Hepatocyte (in vitro differentiated cells): ENCODE measurements at places on chromosomes 2 and 18. TPM values are rescaled to one million over a fixed set of nuclear protein-coding genes. Genes with fewer than 3 reads are reported as not detected.

Gene MITD1
- 41.1 and 44.8 TPM in 2 replicates for total RNA-seq

Gene GAREM2
- 4.7 TPM in 2 replicates for total RNA-seq

Gene DSG1
- 0.70 and 0.76 TPM in 2 replicates for total RNA-seq

Gene ZNG1B
- total RNA-seq, result 43.8 and 46.3 TPM in 2 replicates

Gene MYL12A
- total RNA-seq, result 456 and 458 TPM in 2 replicates

GRCh38 chr2:57878866-57879210, 167.8 kb upstream of the VRK2 start:
- no peak for DNase-seq

DNA sequence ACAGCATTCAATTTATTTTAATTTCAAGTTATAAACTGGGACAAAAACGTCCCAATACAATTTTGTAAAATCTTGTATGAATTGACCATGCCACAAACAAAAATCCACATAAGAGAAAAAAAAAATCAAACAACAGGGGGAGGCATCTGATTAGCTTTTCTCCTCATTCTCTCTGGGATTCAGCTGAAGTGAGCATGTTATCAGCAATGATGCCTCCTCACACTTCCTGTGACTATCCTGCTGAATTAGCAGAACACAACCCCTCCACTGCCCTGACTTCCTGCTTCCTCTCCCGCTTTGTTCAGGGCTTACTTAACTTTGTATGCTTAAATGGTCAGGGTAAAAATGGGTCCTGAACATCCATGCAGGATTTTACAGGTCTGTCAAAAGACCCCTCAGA, 132.2 kb upstream of the ITGB6 start:
- DNase-seq, result no peak

DNA sequence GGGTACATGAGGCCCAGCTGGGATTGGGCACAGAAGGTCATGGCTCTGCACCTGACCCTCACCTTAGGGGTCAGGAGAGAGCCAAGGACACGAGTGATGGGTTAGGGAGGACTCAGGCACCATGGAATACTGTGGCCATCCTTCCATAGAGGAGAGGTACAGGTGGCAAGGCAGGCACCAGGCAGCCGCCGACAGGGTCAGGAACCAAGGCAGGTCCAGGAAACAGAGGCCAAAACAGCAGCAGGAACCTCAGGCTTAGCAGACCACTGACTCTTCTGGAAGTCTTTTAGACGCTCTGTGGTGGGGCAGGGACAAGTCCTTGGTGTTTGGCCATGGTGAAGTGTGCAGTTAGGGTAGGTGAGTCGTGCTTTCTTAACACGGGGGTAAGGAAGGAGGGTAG, 128.0 kb downstream of the NEDD4L start:
- no peak for DNase-seq

- no peak for DNase-seq
Observed at GRCh38 chr18:36831139-36831538, 2.2 kb downstream of the KIAA1328 start.

- DNase-seq, result no peak
Observed at GRCh38 chr2:9741110-9741509, 102.2 kb upstream of the TAF1B start.

- DNase-seq, result no peak
Observed at GRCh38 chr2:222703886-222704285, 32.4 kb downstream of the MOGAT1 start.

DNA sequence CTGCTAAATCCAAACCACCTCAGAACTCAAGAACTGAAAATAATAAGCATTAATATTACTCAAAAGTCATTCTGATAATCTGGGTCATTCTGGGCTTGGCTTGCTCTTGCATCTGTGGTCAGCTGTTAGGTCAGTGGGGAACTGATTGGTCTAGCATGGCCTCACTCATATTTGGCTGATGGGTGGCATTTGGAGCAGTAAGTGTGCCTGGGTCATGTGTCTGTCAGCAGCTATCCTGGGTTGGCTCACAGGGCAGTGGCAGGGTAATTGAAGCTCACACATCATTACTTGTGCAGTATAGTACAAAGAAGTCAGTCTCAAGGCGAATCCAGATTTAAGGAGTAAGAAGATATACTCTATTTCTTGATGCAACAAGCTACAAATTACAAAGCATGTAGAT, 9.6 kb downstream of the RPL37A start:
- no peak for DNase-seq

DNA sequence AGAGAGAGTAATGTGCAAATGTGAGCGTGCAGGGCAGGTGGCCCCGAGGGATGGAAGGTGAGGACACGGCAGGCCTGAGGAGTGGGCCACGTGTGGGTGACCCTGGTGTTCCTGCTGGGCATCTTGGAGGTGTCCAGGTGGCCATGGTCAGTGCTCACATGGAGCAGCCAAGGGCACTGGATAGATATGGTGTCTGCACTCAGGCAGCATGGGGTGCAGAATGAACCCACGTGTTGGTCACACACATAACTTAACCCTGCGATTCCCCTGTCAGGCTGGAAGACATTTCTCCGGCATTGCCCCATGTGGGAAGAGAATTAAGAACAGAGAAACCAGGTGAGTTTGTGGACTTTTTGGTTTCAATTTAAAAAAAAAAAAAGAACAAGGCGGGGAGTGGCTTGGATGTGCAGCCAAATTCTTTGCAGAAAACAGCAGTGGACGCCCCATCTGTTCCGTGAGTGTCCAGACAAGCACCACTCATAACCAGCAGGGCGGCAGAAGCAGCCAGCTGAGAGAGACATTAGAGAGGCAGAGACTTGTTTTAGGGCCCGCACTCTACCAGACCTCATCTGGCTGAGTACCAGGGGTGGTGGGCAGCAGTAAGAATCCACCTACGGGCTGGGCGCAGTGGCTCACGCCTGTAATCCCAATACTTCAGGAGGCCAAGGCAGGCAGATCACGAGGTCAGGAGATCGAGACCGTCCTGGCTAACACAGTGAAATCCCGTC, 249.8 kb downstream of the ACKR3 start:
- no peak for DNase-seq

GRCh38 chr2:152016181-152017120, 82.4 kb downstream of the CACNB4 start:
- no peak for DNase-seq

GRCh38 chr2:141497272-141497671, 633.5 kb downstream of the LRP1B start:
- no peak for DNase-seq

DNA sequence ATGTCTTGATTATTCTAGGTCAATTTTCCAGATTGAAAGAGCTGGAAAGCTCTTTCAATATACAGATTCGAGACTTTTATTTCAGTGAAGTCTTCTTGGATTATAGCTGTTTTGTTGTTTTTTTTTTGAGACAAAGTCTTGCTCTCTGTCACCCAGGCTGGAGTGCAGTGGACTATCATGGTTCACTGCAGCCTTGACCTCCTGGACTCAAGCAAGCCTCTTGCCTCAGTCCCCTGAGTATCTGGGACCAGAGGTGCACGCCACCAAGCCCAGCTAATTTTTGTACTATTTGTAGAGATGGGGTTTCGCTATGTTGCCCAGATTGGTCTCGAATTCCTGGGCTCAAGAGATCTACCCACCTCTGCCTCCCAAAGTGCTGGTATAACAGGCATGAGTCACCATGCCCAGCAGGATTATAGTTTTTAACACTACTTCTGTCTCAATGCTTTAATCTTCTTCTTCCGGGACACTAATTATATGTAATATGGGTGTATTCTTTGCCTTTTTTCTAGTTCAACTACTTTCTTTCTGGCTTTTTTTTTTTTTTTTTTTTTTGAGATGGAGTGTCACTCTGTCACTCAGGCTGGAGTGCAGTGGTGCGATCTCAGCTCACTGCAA, 62.3 kb downstream of the USP37 start:
- DNase-seq, result no peak

DNA sequence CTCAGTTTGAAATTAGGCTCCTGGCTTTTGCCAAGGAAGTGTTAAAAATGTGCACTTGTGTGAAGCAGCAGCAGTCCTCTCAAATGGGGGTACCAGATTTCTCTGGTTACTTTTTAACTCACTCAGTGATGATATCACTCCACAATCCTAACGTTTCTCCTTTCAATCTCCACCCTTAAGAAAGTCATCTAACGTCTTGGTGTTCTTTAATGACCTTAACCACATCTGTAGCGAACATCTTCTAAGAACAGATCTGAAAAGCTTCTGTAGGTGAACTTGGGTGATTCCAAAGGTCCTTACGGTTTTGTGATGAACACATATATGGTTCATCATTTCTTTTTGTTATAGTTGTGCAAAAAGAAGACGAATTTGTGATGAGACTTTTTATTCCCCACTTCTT, 73.2 kb downstream of the DOCK10 start:
- no peak for DNase-seq

DNA sequence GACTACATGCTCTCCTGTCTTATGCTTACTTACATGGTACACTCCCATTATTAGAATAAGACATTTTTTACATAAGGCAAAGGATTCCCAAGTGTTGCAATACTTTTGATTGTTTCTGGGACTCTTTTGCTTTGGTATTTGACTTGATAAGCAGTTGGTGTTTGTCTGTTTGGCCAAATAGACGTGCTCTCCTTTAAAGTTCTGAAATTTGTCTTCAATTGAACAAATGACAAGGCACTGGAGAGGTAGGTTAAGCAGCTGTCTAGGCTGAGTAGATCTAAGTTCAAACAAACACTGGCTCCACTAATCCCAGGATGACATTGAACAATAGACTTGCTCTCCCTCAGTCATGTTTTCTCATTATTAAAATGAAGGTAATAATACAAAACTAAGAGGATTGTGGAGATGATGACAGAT, 430.5 kb downstream of the STK39 start:
- no peak for DNase-seq

DNA sequence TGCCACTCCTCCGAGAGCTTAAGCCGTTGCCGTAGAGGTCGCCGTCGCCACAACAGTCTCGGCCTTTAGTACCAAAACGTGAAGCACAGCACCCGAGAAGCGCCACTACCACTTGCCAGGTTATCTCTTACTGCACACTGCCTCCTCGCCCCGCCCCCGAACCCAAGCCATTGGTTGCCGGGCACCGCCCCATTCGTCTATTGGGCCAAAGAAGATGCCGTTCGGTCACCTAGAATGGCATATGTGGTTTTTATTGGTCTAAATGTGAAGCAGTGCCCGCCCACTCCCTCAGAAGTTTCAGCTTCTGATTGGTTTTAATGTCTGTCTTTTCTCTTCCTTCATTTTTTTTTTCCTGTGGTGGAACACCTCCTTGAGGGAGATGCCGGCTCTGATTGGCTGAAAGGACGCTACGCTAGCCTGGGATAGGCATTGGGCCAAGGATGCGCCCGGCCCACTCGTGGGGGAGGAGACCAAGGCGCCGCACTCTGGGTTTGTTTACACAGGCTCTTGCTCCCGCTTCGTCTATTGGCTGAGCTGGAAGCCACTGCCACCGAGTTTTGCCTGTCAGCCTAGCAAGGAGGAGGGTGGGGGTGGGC, at the start of gene PAIP2B:
TSS of gene PAIP2B (minus strand) at position 139 of the 596 bp plus-strand sequence. CDS start 24,514 bp downstream, outside the sequence.
- peak; percentile 99 for DNase-seq

DNA sequence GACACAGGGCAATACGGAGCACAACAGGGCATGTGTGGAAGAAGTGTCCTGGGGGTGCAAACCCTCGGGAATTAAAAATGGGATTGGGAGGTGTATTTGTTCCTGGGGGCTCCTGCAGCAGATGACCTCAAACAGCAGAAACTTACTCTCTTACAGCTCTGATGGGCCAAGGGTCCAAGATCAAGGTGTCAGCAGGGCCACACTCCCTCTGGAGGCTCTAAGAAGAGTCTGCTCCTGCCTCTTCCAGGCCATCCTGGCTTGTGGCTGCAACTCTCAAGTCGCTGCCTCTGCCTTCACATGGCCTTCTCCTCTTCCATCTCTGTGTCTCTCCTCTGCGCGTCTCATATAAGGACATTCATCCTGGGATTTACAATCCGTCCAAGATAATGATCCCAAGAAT, 12.4 kb upstream of the SPATA3 start:
- DNase-seq, result no peak

- no peak for DNase-seq
Observed at GRCh38 chr18:75005626-75006025, 203.3 kb downstream of the PTGR3 start.
